HL-60 (cell line): ENCODE measurements at places on chromosomes 2 and 18.

DNA sequence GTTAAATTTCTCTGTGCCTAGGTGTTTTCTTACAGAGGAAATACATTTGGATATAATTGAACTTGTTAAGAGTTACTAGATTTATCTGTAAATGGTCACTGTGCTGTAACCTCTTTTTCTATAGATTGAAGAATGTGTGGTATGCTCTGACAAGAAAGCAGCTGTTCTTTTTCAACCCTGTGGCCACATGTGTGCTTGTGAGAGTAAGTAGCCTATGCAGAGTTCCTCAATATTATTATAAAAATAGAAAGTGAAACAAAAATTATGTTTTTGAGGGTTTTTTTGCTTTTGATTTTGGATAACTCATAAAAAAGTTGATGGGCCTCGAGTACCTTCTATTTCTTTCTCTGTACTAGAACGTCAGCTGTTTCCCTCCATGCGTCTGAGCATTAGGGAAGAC is 112.4 kb downstream of the MIB1 start:
- DNase-seq = no peak

GRCh38 chr2:2757764-2758163 is 426.7 kb upstream of the MYT1L start:
- no peak for DNase-seq

GRCh38 chr2:237500681-237501424 is 13.8 kb downstream of the MLPH start:
- DNase-seq = no peak

- DNase-seq = no peak
Measured at GRCh38 chr2:130337735-130338325, 4.9 kb upstream of the IMP4 start.

- DNase-seq = no peak
Measured at GRCh38 chr2:199558156-199558555, 100.4 kb upstream of the SATB2 start.

DNA sequence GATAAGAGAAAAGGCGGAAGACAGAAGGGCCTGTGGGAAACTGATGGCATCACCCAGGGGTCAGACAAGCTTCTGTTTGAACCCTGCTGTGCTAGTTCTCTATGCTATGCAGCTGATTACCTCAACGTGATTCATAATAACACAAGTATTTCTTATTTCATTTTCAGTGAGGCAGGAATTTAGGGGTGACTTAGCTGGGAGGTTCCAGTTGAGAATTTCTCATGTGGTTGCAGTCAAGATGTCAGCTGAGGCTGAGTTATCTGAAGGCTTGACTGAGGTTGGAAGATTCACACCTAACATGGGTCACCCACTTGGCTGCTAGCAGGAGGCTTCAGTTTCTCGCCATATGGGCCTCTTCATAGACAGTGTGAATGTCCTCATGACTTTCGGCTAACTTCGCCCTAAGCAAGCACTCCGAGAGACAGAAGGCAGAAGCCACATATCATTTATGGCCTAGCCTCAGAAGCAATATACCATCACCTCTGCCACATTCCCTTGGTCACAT is 34.0 kb upstream of the TMEM131 start:
- no peak for DNase-seq

DNA sequence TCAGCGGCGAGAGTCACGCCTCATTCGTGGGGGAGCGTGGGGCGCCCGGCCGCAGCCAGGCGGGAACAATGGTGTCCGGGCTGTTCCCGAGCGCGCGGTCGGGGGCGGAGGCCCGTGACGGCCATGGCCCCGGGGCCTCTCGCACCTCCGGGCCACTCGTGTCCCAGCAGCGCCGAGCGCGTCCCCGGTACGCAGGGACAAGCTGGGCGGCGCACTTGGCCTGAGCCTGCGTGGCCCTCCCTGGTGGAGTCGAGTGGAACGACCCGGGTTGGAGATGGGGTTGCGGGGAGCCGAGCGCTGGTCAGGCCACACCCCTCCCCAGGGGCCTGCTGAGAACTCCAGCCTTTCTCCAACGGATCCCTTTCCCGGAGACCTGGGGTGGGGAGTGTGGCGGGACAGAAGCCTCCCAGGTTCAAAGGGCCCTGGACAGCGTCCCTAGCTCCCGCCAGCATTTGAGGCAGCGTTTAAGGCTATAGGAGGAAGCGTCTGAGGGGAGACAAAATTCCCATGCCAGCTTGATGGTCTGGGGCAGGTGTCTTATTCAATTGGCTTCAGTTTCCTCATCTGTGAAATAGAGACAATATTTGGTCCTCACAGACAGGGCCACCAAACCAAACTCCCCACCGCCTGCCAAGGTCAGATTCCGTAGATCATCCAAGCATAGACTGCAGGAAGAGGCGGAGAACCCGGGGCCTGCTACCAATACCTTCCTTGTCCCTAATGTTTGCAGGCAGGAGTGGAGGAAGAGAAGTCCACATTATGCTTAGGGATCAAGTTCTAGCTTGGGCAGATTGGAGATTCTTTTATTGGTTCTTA is 553 bp downstream of the CNDP2 start:
- DNase-seq = no peak

DNA sequence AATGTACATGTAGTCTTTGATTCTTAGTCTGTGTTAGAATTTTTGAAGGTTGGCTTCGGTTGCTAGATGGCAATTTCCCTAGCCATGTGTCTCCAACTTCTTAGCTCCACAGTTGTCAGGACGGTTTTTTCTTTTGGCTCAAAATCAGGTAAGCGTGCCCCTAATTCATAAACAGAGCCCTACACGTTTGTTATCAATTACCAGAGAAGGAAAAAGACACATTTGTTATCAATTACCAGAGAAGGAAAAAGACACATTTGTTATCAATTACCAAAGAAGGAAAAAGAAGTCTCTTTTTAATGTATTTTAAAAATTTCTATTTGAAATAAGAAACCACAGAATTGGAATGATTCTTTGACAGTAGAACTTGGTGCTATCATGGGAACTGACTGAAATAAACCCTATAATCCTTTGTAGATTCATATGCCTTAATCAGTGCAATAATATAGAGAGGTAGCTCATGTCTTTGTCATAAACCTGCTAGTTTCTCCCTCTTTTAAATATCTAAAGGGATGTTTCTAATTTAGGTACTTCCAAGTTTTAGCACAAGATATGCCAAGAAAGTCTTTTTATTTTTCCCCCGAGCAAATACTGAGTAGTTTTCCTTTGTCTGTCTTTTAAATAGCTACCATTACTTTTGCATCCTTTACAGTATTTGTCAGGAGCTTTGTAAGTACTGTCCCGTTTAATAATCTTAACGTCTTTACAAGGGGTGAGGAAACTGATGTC is 35.9 kb downstream of the CAMKMT start:
- DNase-seq = no peak

GRCh38 chr2:55486426-55486825 is 33.1 kb upstream of the CFAP36 start:
- DNase-seq = no peak

DNA sequence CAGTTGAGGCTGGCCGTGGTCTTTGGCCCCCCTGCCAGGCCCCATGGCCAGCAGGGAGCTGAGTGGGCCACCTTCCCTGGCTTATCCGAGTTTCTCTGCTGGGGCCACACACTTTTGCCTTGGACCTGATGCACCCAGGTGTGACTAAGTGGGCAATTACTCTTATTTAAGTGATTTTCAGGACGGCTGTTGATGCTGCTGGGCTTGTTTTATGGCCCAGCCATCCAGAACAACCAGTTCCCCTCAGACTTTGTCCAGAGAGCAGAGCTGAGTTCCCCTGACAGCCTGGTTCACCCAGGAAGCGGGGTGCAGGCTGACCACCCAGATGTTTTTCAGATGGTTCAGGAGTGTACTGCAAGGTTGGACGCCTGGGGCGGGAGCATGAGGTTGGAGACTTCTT is 68.8 kb downstream of the GLI2 start:
- DNase-seq = no peak

DNA sequence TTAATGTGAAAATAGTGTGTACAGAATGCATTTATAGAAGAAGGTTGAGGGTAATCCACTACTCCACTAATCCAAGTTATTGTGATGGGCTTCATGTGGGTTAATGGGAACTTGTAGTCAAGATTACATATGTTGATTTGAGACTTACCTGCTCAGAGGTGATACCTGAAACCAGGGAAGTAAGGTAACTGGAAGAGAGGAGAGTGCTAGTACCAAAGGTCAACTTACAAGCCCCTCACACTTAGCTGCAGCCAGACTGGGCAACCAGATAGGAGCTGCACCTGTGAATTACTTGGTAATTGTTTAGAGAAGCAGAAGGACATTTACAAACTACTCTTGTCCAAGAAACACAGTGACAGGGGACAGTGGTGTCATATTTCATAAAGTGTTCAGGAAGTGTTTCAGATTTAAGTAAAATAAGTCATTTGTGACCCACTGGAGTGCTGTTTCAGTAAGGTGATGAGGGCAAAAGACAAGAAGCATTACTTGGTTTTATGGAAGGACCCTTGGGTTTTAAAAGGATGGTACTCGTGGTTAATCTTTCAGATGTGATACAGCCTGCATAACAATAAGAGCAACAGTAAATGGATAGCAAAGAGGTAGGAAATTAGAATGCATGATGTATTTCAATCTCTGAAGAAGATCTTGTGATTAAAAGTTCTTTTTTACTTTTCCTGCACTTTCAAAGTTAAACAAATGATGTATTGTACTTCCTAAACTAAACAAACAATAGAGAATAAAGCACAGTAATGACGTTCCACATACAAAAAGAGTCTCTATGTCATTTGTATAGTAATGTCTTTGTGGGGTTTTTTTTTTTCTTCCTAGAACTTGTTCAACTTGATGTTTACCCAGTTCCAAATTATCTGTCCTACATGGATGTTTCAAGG is 189.3 kb downstream of the PHLPP1 start:
- no peak for DNase-seq

DNA sequence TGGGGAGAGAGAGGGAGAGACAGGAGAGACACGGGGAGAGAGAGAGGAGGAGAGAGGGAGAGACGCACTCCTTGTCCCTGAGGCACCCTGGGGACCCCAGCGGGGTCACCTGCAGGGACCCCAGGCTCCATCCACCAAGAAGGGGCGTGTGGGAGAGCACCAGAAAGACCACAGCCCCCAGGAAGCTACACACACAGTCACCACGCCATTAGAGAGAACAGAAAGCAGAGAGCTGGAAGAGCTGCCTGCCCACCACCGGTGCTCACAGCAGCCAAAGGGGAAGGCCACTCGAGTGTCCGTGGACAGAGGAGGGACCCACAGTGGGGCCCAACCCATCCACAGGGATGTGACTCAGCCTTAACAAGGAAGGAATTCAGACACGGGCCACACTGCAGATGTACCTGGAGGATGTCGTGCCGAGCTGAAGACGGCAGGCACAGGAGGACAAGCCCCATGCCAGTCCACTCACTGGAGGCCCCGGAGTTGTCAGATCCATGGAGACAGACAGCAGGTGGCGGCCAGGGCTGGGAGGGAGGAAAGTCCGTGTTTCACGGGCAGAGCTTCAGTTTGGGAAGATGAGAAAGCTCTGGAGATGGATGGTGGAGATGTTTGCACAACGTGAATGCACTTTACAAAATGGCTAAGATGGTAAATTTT is 11.5 kb upstream of the NFATC1 start:
- no peak for DNase-seq

- no peak for DNase-seq
Measured at GRCh38 chr2:12300019-12300602, 416.6 kb upstream of the TRIB2 start.

- no peak for DNase-seq
Measured at GRCh38 chr2:113274432-113274831, 4.3 kb downstream of the PAX8 start.

DNA sequence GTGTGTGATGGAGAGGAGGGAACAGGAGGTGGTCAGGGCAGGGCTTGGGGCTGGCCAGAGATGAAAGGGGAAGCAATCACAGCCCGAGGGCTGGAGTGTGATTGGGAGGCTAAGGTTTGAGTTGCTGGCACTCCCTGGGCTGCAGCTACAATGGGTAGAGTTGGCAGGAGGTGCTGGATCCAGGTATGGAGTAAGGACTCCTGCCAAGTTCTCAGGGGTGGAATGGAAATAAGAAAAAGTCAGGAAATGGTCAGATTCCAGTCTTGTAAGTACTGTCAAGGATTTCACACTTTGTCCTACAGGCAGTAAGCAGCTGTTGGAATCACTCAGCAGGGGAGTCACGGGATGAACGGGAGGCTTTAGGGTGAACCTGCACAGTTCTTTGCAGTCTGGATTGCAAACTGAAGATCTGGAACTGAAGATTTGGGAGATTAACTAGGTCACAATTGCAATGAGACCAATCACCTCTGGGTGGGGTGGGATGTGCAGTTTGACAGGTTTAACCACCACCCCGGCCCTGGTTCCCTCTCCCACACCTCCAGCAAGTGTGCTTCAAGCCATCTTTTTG is 10.9 kb upstream of the INPP5D start:
- no peak for DNase-seq

DNA sequence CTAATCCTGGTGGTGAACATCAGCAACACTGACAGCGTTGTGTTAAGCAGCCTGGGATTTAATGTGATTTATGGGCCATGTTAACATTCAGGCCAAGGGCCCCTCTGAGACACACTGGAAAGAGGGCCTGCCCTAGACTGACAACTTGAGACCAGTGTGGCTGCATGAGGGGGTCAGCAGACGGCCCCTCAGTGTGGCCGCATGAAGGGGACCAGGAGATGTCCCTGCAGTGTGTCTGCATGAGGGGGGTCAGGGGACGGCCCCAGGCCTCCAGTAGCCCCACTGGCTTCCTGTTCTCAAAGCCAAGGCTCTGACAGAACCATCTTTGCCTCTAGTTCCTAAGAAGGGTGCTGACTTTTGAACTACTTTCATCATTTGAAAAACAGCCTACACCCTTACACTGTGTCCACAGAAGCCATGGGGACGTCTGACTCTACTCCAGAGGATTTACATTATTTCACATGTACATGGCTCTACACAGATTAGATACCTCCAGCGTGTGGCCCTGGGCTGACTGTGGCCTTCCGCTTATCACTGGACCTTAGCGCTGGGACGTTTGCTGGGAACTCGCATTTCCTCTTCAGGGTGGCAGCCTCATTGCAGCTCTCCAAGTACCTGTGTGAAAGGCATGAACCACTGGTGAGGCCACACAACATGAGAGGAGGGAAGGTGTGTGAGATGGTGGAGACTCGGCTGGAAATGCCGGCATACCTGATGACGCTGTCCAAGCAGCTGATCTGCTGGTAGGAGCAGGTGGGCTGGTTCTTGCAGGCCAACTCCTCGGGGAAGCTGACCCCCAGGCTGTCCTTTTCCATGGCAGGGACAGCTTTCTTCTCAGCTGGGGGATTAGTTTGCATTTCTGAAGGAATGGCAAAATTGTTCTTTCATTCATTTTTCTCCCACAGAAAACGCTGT is 18.2 kb upstream of the HES6 start:
- DNase-seq = no peak

DNA sequence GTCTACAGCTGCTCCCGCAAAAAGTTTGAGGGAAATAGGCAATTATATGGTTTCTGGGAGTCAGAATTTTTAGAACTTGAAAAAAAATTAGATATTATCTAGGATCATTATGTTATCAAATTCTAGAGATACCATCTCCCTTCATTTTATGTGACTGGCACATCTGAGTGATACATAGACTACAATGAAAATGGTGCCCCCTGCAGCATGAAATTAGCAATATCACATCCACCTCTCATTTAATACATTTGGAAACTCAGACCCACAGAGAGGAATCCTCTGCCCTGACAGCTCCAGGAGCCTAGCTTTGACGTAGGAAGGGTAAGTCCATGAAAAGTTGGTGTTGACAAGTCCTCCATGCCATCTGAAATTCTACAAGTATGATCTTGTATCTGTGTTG is 381.6 kb downstream of the SUCLG1 start:
- DNase-seq = no peak

GRCh38 chr2:100703739-100704138 is 116.2 kb upstream of the NPAS2 start:
- no peak for DNase-seq

- DNase-seq = no peak
Measured at GRCh38 chr18:50282521-50283335, 1.4 kb upstream of the MBD1 start.

GRCh38 chr18:23207994-23208393 is 72.7 kb downstream of the CABLES1 start:
- DNase-seq = no peak
